ENCODE measurements at places on chromosomes 11 and 22. TPM values are rescaled to one million over a fixed set of nuclear protein-coding genes. Genes with fewer than 3 reads are reported as not detected.

Gene DKK3
- 1,099 TPM for total RNA-seq

Gene OR10A2
- total RNA-seq, result not detected

Gene SSH3
- 16.7 TPM for total RNA-seq

Gene OR51B6
- not detected for total RNA-seq

Gene DENND6B
- 15.2 TPM for total RNA-seq

Gene INCENP
- 16.9 TPM for total RNA-seq

Gene SHANK2
- total RNA-seq, result 4.7 TPM

Gene RCN1
- 333 TPM for total RNA-seq

Gene PGA5
- total RNA-seq, result not detected

Gene OR2AG1
- not detected for total RNA-seq

Gene LRRN4CL
- not detected for total RNA-seq

Gene SCN4B
- 0.92 TPM for total RNA-seq

Gene CEP126
- 0.58 TPM for total RNA-seq

Gene RAB3IL1
- total RNA-seq, result 3.7 TPM

Gene NCF4
- not detected for total RNA-seq

Gene RPL3
- total RNA-seq, result 1,628 TPM

Gene NEFH
- 1.8 TPM for total RNA-seq

Gene TIMM10B
- total RNA-seq, result 15.5 TPM

Gene PITPNB
- 40.9 TPM for total RNA-seq

Gene TYR
- total RNA-seq, result not detected

All from glomerular endothelial cell (primary cell).